ENCODE measurements at places on chromosomes 3 and 15.

GRCh38 chr3:118772547-118773011, 262.1 kb downstream of the IGSF11 start:
- DNase-seq = no peak

DNA sequence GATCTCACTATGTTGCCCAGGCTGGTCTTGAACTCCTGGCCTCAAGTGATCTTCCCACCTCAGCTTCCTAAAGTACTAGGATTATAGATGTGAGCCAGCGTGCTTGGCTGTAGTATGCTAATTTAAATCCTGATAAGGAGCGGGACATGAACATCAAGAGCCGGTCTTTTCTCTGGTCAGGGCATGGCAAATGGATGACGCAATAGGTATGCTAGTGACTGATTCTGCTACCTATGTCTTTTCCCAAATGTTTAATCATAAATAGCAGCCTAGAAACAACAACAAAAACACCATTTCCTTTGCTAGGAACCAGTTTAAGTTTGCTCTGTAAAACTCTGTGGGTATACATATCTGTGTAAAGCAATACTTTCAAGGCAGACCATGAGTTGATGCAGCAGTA, 64.7 kb downstream of the STARD9 start:
- no peak for DNase-seq

DNA sequence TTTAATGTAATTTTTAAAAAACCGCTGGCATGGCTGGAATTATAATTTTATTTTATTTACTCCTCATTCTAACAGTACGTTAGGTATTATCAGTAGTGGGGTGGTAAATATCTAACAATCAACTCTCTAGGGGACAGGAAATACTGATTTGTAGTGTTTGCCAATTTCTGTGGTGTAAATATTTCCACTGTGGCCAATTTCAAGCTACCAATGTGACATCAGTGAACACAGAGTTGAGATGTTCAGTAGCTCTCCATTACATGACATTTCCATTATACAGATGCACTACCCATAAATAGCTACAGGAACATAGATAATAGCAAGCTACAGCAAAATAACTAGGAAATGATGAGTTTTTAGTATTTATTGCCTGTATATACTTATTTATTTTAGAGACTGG, 10.0 kb upstream of the ARL8B start:
- DNase-seq = no peak

GRCh38 chr3:156492801-156493261, 62.1 kb downstream of the SSR3 start:
- DNase-seq = no peak

DNA sequence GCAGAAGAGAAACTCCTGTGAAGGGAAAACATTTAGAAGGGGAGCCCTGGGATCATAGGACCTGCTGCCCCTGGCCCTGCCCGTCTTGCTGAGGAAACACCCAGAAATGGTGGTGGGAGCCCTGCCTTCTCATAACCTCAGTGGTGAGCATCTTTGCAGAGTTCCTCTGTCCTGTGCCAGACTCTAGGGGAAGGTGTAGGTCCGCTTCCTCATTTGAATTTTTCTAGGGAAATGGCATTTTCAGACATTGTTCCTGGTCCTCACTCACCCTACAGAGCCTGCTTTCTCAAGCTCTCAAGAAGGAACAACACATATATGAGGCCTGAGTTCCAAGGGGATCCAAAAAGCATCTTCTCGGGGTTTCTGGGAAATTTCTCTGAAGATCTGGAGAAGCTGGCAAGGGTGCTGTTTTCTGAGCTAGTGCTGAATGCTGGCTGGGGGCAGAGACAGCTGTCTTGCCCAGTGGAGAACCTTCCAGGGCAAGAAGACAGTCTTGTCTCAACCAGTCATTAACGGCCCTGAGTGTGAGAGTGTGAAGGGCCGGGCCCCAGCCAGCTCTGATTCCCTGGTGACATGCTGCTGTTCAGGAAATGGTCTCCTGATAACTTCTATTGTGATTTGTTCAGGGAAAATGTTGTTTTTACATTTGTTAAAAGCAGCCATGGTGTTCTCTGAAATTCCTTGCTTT, 283.1 kb upstream of the LRRFIP2 start:
- DNase-seq = no peak

DNA sequence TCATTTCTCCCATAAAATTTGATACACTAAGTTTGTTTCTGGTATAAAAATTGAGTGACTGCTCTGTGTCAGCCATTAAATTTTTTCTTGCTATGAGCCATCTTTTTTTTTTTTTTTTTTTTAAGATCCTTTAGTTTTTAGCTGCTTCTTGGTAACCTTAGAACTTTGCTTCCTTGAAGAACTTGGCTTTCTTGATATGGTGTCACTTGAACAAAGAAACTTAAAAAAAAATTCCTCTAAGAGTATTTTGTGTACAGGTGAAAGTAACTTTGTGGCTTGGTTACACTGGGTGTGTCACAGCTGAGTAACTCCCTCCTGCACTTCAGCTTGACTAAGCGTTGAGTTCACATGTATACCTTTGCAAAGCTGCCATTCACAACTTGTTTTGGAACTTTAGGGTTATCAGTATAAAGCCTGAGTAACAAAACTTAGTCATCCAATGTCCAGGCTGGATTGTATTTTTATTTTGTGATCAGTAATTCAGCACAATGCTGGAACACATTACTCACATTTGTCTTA, 6.5 kb downstream of the CHD2 start:
- peak; percentile 89 for DNase-seq

DNA sequence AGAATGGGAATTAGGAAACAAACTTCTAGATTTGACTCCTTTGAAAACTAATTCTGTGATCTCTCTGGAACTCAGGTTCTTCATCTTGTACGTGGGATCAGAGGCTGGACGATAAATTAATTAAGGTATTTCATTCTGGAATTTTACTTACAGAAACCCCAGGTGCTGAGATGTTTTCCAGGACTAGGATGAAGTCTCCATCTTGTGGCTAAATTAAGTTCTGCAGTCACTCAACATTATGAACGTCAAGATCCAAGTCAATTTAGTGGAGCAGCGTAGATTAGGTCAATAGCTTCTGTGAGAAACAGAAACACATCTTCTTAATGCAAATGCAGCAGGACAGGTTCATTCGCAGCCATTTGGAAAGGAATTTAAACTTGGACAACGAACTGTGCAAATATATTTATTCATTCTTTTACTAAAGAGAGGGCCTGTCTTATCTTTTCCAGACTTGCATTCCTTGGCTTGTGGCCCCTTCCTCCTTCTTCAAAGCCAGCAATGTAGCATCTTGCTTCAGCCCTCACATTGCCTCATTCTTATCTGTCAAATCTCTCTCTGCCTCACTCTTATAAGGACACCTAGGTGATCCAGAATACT, 26.7 kb upstream of the TMC3 start:
- peak; percentile 31 for DNase-seq

- DNase-seq = no peak
These were observed 65.4 kb upstream of the PFN2 start for GRCh38 chr3:150035910-150036612.

GRCh38 chr3:169894110-169894509, 17.3 kb upstream of the SAMD7 start:
- no peak for DNase-seq

DNA sequence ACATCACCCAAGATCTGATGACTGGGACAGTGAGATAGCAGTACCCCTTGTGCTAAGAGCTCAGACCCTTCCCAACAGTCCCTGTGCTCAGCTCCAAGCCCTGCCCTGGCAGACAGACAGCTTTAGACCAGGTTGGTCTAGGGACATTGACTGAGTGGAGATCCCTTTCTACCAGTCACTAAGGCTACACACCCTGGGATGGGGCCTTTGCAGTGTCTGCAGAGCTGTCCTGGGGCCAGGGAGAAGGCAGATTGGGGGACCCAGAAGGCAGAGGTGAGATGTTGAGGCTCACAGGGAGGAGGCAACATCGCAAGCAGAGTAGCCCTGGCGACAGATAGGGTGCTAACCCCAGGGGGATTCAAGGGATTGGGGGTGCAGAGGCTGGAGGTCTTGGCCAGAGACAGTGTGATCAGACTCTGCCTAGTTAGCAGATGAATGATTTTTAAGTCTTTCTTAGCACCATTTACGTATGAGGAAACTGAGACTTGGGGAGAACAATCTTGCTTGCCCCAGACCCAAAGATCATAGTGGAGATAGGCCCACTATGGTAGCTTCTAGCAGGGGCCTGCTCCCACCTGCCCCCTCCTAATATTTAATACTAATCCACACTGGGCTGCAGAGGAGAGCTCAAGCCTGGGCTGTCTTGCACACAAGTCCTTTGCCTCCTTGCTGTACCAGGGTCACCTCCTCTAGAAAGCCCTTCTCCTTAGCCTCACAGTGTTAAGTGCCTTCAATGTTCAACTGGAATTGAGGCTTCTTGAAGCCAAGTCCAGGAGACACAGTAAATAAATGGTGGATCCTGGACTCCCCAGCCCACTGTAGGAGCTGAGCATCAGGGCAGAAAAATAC, 32.6 kb downstream of the HMCES start:
- DNase-seq = no peak

DNA sequence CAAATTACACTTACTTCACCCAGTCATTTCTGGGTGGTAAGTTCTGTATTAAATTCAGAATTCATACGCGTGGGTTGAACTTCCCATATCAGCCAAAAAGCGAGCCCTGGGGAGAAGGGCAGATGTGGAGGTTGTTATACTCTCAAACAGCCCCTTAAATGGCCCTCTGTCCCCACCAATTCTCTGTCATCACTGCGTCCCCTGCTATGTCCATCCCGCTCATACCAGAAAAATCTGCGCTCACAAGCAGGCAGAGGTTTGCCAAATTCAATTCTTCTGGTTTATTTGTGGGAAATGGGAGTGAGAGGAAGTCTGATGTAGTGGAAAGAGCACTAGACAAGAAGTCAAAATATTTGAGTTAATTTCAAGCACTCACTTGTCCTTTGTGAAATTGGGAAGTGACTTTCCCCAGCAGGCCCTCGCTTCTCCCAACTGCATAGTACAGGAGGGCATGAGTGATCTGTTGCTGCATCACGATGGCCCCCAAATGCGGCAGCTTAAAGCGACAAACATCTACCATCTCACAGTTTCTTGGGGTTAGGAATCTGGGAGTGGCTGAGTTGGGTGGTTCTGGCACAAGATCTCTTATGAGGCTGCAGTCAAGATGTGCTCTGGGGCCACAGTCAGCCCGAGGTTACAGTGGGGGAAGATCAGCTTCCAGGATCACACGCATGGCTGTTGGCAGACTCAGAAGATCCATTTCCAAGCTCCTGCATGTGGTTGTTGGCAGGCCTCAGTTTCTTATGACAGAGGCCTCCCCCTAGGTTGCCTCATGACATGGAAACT, 67.7 kb downstream of the CPN2 start:
- no peak for DNase-seq

GRCh38 chr15:79078763-79079410, 11.7 kb downstream of the RASGRF1 start:
- DNase-seq = no peak

GRCh38 chr15:69744391-69745162, 292.0 kb downstream of the RPLP1 start:
- DNase-seq = no peak

DNA sequence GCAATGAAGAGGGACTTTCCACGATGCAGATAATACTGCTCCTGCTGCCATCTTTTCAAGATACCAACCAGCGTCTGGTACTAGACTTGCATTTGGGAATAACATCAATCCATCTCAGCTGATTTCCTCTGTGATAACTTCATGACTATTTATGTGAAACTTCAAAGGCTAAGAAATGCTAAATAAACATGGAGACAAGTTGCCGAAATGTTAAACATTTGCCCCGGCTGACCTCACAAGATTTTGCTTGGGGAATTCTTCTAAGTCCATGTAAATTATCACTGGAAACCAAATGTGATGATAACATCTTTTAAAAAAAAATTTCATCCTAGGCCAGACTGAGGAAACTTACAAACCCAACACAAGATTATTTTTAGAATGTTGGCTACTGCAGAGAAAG, 185.8 kb upstream of the PRICKLE2 start:
- no peak for DNase-seq

DNA sequence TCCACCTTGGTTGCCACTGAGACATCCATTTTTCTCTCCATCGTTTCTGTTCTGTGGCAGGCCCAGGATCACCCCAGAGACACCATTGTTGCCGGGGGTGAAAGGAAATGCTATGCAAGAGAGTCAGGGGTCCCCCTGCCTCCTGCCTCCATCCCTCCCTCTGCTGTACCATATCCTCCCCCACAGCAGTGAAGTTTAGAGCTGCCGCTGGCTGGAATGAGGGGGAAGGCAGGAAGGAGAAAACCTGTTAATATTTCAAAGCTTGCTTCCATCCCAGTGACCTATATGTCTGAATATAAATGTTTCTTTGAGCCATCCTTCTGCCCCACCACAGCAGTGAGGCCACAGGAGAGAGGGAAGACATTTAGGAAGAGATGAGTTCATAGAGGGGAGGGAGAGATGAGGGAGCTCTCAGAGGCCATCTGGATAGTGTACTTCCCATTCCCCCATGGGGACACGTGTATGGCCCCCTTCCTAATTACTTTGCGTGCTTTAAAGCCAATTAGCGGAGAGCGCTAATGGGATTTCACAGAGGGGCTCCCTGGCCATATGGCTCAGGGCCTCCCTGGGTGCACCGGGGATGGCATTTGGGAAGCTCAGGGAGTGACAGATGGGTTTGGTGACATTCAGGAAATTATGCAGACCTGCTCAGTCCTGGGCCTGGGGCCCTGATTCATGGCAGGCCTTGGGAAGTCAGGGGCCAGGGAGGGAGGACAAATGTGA, 40.4 kb upstream of the CHRNB4 start:
- DNase-seq = no peak

GRCh38 chr3:157103860-157104259, 56.1 kb downstream of the CCNL1 start:
- DNase-seq = no peak

DNA sequence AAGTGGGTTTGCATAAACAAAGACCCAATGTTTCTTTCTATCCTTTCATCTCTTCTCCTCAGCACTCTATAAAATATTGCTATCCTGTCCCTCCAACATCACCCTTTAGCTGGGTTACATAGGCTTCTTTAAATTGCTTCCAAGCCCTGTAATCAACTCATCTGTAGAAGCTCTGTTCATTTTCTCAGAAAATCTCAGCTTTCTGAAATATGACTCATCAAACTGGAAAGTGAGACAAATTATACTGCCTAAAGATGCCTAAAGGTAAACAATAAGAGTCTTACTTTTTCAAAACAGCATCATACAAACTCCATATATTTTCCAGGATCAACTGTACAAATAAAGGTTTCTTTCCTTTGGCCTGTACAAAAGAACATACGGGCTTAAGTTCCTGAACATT, 33.8 kb downstream of the EFL1 start:
- no peak for DNase-seq

DNA sequence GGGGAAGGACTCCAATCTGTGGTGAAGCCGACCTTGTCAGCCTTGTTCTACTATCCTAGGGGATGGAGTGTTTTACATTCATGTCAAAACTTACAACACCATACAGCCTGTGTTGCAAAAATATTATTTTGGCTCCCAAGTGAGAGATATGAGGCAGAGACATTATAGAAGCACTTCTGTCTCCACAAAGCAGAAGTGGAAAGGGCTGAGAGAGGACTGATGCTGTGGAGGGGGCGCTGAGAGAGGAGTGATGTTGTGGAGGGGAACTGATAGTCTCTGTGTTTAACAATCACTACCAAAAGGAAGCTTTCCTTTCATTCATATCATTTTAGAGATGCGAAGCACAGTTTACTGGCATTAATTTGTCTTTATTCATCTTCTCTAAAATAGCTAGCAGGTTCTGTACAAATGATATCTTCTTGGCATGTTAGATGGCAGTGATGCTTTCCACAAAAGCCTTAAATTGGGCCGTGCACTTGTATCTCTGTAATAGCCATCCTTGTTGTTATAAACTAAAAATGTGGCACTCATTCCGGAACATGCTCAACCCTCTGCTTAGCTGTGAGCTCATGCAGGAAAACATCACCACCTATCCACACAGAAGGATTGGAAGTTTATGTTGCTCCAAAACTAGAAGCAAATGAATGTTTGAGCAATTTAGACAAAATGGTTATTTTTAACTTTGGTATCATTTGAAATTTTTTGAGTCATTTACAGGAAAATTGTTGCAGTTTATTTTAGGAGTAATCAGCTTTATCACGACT, 134.6 kb upstream of the TP63 start:
- no peak for DNase-seq
